Heart left ventricle (tissue), 16 donors: ENCODE measurements at places on chromosomes 5 and 9. TPM values are rescaled to one million over a fixed set of nuclear protein-coding genes. Genes with fewer than 3 reads are reported as not detected.
A peak's percentile ranks its signal among the peaks of the same experiment; 100 is the strongest.

DNA sequence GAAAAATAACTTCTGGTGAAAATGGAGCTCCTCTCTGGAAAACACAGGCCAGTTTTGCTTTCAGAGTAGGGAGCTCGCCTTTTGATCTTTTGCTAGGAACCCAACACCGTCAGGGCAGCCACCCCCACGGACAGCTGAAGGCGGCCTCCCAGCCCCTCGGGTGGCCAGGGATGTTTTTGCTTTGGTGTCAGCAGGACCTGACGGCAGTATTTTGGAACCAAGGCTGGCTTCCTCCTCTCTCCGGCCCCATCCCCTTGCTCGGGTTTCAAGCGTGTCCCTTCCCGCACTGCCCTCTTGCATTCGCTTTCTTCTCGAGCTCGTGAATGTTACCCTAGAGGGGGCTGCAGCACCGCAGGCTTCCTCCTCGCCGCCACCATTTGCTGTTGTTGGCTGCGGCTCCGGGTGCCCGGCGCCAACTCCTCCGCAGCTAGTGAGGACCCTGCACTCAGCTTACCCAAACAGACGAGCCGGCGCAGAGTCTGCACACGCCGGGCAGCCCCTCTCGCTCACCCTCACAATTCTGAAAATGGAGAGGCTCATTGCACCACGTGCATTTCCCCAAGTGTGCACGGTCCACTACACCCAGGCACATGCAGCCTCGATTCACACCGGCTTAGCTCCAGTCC, 35.5 kb upstream of the ADAMTSL1 start:
- H3K4me1 ChIP-seq: peaks cover 7% of the 10 kb centered on the region
- peak; percentile 29 for DNase-seq
- H3K4me3 ChIP-seq: peak overlapping the region; percentile 50
- no peaks in the 10 kb centered on the region for H3K27me3 ChIP-seq
- no peaks in the 10 kb centered on the region for H3K36me3 ChIP-seq

DNA sequence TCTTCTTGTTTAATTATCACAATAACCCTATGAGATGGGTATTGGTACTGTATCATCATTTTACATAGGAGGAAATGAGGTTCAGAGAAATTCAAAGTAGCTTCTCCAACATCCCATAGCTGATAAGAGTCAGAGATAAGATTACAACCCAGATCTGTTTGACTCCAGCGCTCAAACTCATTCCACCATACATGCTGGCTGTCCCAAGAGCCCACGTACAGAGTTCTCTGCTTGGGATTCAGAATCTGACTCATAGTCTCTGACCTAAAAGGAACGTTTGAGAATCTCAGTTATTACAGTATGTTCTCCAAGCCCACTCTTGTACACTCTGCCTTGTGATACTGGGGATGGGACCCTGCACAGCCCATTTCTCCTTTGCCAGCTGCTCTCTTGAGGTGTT, 90.2 kb downstream of the TMEM215 start:
- H3K4me3 ChIP-seq: no peak overlapping the region
- H3K27me3 ChIP-seq: no peaks in the 10 kb centered on the region
- DNase-seq: no peak

DNA sequence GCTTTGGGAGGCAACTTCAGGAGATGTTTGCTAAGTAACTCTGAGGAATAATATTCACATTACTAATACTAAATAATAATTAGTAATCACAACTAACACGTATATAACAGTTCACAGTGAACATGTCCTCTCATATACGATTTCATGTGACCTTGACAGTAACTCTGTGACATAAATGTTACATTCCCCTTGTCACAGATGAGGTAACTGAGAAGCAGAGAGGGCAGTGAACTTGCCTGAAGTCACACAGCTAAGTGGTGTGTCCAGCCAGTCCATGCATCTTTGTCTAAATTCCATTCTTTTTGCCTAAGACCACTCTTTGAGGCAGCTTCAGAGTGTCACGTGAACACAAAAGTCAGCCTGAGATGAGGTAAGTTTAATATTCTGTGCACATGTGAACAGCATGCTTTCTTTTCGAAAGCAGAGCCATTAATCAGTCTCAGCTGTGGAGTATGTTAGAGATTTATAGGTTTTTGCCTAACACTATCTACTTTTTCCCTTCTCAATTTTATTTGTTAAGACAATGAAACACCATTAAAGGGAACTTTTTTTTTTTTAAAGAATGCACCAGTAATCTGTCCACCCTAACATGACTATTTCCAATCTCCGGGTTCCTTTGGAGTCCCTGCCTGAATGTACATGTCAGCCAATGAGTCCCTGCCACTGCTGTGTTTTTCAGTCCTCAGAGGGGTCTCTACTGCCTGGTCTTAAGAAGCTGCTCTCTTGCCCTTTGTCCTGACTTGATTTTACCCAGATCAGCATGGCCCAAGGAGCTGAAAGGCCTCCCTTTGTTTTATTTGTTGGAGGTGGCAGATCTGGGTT, 43.5 kb downstream of the SH3PXD2B start:
- peaks cover 78% of the 10 kb centered on the region for H3K4me1 ChIP-seq
- no peak for DNase-seq
- peak overlapping the region; percentile 59 for H3K27ac ChIP-seq
- peaks cover 2% of the 10 kb centered on the region for H3K36me3 ChIP-seq
- H3K4me3 ChIP-seq: no peak overlapping the region

GARIN3 gene
- polyA plus RNA-seq: not detected

CARTPT gene
- not detected for polyA plus RNA-seq

GRCh38 chr5:891117-891836, 1.3 kb downstream of the BRD9 start:
- H3K4me3 ChIP-seq: no peak overlapping the region
- peaks cover 21% of the 10 kb centered on the region for H3K36me3 ChIP-seq
- H3K4me1 ChIP-seq: peaks cover 8% of the 10 kb centered on the region
- DNase-seq: no peak
- no peak overlapping the region for H3K27ac ChIP-seq

- H3K4me3 ChIP-seq: no peak overlapping the region
- no peak overlapping the region for H3K27ac ChIP-seq
- no peaks in the 10 kb centered on the region for H3K36me3 ChIP-seq
- H3K27me3 ChIP-seq: no peaks in the 10 kb centered on the region
These were observed 69.9 kb downstream of the EHMT1 start for GRCh38 chr9:137688725-137689124.
